GM18507 (cell line): ENCODE measurements at places on chromosomes 6 and 20.

GRCh38 chr6:45543298-45544235, 165.8 kb upstream of the SUPT3H start:
- no peak for DNase-seq

DNA sequence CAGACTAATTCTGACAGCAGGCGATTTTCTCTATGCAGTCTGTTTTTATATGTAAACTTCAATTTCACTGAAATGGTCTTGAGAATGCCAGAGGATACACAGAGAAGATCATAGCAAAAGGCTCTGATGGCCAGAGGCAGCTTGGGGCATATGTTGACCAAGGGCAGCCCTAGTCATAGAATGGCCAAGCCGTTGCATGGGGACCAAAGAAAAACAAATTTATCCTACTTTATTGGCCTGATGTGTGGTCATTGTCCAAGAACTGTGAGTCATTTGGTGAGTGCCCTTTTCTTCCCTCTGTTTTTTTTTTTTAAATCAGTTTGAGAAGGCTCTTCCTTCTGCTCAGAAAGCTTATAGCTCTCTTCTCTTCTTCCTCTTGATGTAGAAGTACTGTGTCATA, 5.8 kb downstream of the HDGFL1 start:
- no peak for DNase-seq

GRCh38 chr6:22765015-22765414, 195.6 kb downstream of the HDGFL1 start:
- DNase-seq, result no peak

DNA sequence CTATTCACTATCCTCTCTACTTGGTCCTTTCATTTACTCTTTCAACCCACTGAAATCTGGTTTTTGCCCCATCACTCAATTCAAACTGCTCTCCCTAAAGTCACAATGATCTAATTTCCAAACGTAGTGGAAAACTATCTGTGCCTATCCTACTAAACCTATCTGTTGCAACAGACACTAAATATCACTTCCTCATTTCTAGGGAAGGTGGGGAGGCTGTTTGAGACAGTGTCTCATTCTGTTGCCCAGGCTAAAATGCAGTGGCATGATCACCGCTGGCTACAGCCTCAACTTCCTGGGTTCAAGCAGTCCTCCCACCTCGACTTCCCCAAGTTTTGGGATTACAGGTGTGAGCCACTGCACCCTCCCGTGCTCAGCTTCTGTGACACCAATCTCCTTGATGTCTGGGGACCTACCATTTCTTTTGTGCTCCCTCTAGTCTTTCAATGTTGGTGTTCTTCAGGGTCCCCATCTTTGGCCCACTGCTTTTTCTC, 8.8 kb downstream of the RANBP9 start:
- no peak for DNase-seq

GRCh38 chr20:61933951-61934715, 131.5 kb downstream of the TAF4 start:
- DNase-seq, result no peak

DNA sequence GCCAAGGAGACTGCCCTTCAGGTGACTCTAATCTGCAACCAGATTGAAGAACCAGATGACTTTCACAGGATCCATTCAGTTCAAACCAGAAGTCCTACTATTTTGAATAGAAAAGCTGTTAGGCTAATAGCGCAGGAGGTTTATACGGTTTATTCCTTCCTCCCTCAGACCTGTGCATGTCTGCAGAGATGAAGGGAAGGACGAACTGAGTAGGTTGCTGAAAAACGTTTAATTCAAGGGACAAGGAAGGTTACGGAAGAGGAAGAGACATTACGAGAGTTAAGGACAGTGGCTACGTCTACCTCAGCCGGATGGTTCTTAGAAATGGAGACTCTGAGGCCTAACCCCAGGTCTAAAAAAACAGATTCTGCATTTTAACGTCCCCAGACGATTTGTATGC, 978 bp downstream of the AURKA start:
- DNase-seq, result no peak

DNA sequence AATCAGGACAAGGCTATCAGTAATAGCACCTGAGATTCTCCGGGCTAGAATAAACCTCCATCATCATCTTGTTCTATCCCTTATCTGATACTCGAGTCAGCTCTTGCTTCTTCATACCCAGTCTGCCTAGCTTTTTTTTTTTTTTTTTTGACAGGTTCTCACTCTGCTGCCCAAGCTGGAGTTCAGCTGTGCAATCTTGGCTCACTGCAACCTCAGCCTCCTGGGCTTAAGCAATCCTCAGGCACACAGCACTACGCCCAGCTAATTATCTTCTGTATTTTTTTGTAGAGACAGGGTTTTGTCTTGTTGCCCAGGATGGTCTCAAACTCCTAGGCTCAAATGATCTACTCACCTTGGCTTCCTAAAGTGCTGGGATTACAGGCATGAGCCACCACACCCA, 19.5 kb downstream of the SRSF6 start:
- DNase-seq, result no peak

DNA sequence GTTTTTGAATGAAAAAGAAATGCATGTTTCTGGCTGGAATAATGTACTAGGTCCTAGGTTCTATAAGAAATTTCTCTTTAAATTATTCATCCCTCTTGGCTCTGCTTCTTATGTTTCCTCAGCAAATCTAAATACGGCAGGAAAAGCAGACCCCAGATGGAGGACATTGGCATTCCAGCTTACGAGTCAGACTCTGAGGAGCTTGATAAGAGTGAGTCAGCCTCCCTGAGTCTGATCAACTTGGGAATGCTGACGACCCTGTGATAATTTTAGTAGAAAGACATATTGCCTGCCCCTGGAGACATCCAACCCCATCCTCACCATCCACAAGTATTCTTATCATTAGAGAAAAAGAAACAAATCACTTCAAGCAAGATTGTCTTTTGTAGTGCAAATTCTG, 509.7 kb upstream of the MARCKS start:
- no peak for DNase-seq

DNA sequence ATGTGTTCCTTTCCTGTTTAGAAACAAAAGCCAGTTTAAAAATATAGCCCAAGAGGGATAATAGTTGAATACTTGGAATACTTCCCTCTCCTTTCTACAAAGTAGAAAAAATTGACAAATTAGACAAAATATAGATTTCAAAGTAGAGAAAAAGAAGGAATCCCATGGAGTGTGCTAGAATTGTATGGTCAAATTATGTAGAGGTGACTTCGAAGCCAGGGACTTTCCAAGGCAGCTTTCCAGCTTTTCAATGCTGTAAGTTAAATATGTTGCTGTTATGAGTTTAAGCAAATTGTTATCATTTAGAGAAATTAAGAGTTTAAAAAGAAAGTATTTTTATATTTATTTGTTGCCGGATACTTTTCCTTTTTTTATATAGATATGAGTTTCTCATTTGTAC, 415.5 kb upstream of the OPRM1 start:
- DNase-seq, result no peak

- no peak for DNase-seq
Measured at GRCh38 chr6:33577106-33577535, 3.0 kb downstream of the BAK1 start.

GRCh38 chr20:58690396-58691135, 2.0 kb upstream of the NPEPL1 start:
- no peak for DNase-seq

DNA sequence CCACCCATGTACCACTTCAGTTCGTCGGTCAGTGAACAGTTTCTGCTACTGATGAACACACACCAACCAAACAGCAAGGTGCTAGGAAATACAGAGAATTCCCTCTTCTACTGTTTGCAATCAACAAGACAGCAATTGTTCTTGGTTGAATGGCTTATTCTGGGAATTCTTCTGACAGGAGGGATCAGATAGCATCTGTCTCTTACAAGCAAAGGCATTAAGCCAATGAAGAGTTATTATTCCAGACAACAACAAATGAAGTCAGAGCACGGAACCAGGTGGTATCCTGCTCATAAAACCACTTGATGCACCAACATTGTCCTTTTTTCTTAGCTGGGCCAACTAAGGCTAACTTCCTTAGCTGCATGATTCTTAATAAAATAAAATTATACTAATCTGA, 37.8 kb downstream of the PTPRK start:
- DNase-seq, result no peak

DNA sequence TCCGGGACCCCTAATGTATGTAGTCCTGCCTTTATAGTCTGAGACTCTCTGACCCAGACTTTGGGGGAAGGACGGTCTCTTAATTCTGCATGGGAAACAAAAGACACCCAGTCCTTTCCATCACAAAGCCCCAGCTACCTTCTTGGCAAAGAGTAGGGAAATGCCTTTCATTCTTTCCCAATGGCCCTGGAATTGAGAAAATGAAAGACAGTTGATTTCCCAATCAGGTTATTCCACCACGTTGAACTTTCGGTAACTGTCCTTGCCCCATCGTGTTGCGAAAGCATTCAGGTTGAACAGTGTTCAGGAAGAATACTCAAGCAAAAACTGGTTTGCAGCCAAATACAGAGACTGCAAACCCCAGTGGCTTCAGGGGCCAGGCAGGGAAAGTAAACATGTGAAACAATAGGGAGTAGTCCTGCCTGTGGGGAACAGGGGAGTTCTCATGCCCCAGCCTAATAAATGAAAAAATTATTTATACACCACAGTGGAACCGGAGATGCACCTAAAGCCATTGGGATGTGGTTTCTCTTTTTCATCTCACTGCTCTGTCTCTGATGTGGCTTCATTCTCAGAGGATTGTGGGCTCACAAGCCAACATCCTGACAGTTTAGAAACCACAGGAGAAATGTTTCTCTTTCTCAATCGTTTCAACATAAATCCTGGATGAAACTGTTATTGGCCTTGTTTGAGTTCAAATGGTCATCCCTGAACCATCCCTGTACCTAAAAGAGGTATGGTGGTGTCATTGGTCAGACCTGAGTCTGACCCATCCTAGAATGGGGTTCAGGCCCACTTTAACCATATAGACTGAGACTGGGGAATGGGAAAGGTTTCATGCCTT, 44.2 kb upstream of the SLC9A8 start:
- DNase-seq, result no peak

GRCh38 chr6:29864037-29864810, 36.6 kb downstream of the HLA-G start:
- DNase-seq, result no peak

DNA sequence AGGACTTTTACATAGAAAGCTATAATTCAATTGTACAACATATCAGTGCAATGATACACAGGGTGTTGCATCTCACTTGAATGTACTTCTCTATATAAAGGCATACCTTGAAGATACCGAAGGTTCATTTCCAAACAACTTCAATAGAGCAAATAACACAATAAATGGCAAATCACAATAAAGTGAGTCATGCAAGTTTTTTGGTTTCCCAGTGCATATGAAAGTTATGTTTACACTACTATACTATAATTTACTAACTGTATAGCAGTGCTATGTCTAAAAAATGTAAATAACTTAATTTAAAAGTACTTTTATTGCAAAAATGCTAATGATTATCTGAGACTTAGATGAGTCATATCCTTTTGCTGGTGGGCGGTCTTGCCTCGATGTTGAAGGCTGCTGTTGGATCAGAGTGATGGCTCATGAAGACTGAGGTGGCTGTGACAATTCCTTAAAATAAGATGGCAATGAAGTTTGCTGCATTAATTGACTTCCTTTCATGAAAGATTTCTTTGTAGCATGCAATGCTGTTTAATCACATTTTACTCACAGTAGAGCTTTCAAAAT, 188.8 kb downstream of the TASP1 start:
- DNase-seq, result no peak

GRCh38 chr6:90286884-90287488, 9.7 kb downstream of the BACH2 start:
- DNase-seq, result no peak
